NCI-H1417 (cell line): ENCODE measurements at places on chromosomes 2 and 18.

DNA sequence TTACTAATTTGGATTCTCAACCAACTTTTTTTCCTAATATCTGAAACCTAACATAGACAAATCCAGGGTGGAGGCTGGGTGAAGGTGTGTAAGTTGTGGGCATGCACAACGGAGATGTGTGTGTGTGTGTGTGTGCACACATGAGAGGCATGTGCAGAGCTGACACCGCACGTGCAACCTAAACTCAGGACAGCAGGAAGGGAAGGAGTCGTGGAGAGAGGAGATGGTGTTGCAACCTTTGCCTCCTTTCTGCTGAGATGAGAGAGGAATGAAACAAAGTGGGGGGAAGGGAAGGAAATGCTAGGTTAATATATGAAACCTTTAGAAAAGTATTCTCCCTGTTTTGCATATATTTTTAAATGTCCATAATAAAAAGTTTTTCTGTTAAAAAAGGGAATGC is 64.7 kb downstream of the KCTD1 start:
- no peak for DNase-seq

DNA sequence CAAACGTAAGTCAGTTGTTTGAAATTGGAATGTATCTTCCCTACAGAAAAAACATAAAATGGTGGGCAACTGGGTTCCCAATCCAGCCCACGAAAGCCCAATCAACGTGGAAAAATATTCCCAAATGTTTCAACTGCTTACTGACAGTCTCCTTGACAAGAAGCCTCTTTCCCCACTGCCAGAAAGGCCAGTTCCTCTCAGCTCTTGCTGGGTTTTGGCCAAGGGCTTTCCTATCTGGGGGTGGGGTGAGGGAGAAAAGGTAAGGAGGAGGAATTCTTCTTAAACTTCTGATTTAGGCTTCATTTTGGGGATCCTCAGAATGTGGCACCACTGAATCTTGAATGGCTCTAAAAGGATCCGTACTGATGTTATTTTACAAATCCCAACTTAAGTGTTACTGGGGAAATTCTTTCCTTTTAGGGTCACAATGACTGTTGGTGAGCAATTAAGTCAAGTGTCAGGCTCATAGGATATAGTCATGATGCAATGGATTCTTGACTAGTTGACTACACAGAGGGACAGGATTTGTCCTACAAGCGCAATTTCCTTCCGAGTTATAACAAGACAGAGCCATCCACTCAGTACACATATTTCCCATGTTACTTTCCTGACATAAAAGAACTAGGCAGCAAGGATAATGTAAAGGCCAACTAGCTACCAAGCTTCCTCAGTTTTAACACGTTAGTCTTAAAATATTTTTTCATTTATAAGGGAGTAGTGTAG is 73.6 kb downstream of the SPRED2 start:
- no peak for DNase-seq

- DNase-seq, result no peak
These were observed 9.3 kb upstream of the SCYGR5 start for GRCh38 chr2:227657199-227657845.

DNA sequence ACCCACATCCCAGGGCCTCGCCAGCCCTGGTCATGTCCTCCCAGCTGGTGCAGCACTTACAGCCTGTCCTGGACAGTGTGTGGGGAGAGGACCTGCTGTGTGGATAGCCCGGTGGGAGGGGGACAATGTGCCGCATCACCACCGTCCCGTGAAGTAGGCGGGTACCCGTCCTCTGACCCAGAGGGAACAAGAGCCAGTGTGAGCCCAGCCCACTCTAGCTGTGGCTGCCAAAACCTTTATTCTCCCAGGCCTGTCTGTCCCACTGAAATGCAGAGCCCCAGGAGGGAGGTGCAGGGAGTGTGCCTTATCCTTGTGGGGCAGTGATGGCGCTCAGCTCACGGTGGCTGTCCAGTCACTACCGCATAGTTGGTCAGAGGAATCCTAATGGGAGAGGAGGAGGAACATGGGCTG is 1.7 kb downstream of the TRAF3IP1 start:
- DNase-seq, result no peak

- DNase-seq, result no peak
These were observed 23.4 kb downstream of the LYPD1 start for GRCh38 chr2:132646540-132647108.

- no peak for DNase-seq
These were observed 2.2 kb downstream of the ST3GAL5 start for GRCh38 chr2:85886590-85886989.

- DNase-seq, result no peak
These were observed 240.9 kb upstream of the GULP1 start for GRCh38 chr2:188050726-188051125.

GRCh38 chr2:46230115-46230571 is 67.1 kb upstream of the EPAS1 start:
- no peak for DNase-seq

GRCh38 chr2:216082805-216083204 is 1.1 kb downstream of the TMEM169 start:
- DNase-seq, result peak; percentile 35

DNA sequence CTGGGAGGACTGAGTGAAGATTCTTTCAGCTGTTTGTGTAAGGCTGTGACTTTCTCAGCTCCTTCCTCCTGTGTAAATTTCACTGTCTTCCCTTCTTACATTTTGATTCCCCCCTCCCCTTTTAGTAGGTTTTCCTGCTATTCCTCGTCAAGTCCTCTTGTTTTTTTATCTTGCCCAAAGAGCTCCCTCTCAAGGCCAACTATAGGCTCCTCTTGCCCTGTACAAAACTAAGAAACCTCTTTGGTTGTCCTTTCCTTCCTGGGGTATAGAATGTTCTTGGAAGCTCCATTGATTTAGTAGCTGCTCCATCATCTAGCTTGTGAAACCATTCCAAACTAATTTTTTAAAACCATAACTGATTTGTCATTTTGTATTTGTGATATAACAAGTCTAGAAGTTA is 7.3 kb downstream of the CCDC121 start:
- DNase-seq, result no peak

GRCh38 chr2:240642061-240642805 is 17.0 kb downstream of the GPR35 start:
- no peak for DNase-seq

DNA sequence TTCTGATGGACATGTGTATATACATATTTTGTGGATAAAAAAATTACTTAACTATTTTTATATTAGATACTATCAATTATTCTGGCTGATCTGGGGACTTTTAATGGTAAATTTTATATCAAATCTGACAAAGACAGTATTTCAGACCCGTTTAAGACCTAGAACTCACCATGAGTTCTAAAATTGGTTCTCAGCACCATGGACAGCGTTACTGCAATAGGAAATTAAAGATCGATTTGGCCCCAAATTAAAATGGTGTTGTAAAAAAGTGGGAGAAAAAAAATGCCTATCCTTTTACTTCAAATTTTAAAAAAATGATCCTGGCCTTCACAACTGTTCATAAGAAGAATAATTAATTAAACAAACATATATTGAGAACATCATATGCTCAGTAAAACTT is 919 bp upstream of the SCN2A start:
- DNase-seq, result no peak

DNA sequence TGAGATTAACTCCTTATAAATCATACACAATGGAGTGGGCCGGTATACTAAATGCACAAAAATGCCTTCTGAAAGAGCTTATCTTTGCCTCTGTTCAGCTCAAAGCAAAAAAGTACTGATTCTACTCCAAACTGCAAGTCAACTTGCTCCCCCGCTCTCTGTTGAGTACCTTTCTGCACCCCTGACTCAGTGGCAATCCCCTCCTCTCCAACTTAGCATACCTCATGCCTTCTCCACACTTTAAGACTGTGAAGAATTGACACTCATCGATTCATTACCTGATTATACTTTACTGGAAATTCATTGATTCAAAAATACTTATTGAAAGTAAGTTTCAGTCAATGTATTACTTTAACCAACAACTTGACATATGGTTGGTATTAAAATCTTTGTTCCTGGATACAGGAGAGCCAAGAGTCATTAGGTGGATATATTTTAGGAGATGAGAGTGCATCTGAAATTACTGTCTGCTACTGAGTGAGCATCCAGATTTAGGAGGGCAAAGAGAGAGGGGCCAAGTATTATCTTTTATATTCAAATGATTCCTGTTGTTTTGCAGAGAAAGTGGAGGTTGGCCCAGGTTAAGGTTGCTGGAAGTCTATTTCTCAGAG is 187.7 kb downstream of the ICOS start:
- DNase-seq, result no peak

- no peak for DNase-seq
These were observed 56.2 kb downstream of the CYP27C1 start for GRCh38 chr2:127163921-127164320.

DNA sequence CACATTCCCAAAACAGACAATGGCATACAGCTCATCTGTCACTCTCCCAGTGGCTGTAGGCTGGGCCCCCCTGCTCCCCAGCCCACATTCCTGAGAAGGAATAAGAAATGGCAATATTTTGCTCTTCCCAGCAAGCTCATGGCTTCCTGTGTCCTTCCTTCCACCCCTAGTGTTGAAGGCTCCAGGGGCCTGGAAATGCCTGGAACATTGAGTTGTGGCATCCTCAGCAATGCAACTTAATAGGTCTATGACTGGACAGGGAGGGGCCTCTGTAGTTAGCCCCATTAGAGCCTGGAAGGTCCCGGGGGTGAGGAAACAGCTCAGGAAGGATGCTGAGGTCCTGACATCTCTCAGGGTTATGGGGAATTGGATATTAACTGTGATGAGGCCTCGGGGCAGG is 3.3 kb downstream of the KIF3C start:
- no peak for DNase-seq

DNA sequence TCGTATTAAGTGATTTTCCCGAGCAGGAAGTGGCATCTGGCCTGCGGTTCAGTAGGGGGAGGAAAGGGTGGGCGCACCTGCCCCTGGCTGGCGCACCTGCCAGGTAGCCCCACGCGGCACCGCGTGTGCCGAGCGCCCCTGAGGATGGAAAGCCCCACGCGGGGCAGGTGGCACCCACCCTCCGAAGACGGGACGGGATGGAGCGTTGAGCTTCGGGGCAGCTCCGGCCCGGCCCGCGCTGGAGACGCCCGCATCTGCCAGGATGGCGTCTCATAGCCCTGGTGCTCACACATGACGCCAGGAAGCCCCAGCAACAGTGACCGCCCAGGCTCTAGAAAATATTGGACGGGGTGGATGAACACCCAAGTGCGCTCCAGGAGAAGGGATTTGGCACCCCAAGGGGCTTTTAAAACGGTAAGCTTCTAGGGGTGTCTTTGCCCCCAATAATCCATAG is 2.5 kb upstream of the NFATC1 start:
- peak; percentile 70 for DNase-seq

GRCh38 chr2:191935247-191935646 is 88.4 kb upstream of the CAVIN2 start:
- DNase-seq, result peak; percentile 73

GRCh38 chr18:48820483-48821250 is 130.1 kb downstream of the SMAD7 start:
- DNase-seq, result no peak

GRCh38 chr2:47401789-47402554 is 984 bp upstream of the MSH2 start:
- no peak for DNase-seq

GRCh38 chr2:69177063-69177771 is 164.2 kb downstream of the ANTXR1 start:
- DNase-seq, result no peak

DNA sequence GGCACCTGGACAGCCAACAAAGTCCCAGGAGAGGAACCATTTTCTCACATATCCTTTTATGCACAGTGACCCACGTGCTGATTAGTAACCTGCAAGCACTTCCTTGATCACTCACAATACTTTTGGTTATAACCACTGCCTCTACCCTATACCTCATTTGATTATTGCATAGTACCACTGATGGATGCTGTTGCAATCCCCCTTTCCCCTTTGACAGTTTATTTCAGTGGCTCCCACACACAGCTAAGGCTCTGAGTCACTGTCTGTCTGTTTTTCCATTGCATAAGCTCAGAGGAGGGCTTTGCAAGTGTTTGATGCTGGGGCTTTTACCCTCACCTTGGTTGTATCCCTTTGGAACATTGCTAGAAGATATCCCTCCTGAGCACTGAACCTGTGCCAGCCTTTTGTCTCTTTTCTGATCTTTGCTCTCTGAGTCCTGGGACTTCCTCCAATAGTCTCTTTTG is 101.7 kb upstream of the RBBP8 start:
- DNase-seq, result no peak

DNA sequence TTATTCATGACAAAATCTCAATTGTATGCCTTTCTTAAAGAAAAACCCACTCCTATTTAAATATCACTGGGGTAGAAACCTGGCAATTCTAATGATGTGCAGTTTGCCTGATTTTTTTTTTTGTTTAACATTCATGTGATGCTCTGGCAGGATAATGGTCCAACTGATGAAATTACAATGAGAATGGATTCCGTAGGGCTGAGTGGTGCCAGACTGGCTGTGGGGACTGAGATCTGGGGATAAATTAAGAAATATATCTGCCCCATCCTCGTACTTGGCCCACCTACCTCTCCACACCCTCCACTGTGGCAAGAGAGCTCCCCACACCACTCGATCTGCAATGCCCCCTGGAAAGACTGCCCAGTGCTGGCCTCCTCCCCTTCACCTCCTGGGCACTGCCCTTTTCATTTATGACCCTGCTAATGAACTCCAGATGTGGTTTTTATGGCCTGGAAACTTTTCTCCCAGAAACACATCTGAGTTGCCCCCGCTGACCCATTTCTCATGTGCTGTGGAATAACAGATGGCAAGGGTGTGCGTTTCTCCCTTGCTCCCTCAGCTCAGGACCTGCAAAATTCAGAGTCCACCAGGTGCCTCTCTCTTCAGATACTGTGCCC is 33.0 kb upstream of the RPL37A start:
- DNase-seq, result no peak

DNA sequence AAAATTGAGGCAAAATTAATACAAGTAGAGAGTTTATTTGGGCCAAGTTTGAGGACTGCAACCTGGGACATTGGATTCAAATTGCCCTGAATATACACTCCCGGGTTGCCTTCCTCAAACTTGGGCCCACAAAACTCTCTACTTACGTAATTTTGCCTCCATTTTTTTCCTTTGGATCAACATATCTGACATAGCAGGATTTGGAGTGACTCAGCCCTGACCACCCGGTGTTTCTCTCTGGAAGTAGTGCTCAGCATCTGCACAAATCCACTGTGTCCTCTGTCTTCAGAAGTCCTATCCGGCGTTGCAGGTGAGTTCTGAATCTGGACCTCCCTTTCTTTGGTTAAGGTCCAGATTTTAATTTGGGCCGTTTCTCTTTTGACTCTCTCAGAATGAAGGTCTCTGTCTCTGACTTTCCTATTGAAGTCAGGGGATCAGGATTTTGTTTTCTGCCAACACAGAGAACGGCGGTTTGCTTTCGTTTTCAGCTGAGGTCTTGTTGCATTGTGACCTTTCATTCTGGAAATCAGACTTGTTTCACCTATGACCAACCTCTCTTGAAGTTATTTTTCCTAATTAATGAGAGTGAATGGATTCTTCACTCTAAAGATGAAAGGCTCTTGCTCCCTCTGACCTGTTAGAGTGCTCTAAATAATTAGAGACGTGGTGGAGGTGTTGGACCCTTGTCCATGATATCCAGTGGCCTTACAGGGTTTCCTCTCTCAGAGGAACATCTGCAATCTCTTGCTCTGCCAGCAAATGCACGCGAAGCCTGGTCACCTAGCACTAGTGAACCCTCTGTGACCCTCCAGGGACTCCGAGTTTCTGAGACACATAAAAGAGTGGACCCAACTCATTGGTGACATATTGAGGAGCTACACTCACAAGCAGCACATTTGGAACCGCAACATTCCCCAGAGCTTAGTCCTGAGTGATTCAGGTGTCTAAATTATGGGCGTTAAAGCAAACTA is 13.6 kb downstream of the TCF23 start:
- DNase-seq, result no peak

- DNase-seq, result no peak
These were observed 263.9 kb upstream of the UBE2E3 start for GRCh38 chr2:180716186-180717180.

- no peak for DNase-seq
These were observed 16.2 kb downstream of the ATIC start for GRCh38 chr2:215328066-215328465.
